Activated effector memory CD4-positive, alpha-beta T cell treated with anti-CD3 and anti-CD28 coated beads, Interleukin-2, amount 50 U/mL, for 16 hours (primary cell): ENCODE measurements at places on chromosomes 3 and 15.
A peak's percentile ranks its signal among the peaks of the same experiment; 100 is the strongest.

DNA sequence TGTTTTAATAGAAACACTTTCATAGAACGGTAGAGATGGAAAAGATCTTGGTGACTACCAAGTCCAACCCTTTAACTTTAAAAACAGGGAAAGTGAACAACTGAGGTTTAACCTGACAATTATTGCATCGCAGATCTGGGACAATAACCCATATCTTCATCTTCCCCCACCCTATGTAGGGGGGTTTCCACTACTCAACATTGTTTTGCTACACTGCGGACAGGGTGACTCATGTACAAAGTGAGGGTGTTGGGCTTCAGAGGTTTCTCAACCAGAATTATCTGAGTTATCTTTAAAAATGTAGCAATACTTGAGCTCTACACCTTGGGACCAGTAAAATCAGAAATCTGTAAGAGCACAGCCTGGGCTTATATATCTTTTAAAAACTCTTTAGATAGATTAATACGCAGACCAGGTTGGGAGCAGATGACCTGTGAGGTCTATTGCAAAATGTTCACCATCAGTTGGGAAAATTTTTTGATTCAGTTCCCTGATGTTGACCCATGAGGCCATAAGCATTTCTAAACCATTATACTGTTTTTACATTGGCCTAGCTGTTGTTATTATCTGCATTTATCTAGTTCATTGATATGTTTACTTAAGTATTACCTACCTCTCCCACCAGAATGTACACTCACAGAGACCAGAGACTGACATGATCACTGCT is 103.6 kb upstream of the ICE2 start:
- DNase-seq = peak; percentile 82

DNA sequence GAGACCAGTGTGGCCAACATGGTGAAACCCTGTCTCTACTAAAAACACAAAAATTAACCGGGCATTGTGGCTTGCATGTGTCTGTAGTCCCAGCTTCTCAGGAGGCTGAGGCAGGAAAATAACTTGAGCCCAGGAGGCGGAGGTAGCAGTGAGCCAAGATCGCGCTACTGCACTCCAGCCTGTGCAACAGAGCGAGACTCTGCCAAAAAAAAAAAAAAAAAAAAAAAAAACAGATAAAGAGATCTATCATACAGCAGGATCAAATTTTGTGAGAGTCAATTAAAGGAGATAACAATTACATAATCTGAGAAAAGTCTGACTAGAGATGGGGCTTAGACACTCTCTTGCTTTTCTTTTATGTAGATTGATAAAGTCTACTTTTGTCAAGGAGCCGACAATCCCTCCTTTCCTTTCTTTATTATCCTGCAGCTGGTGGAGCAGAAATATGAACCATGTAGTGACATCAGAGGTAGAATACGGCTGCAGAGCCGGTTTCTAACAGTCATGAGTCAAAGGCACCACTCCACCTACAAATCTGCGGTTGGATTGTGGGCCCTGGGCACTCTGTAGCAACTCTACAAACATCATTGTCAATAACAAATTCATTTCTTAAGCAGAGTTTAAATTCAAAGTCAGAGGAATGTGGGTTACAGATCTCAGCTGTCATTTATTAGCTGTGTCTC is 9.0 kb downstream of the C2CD4A start:
- no peak for DNase-seq

DNA sequence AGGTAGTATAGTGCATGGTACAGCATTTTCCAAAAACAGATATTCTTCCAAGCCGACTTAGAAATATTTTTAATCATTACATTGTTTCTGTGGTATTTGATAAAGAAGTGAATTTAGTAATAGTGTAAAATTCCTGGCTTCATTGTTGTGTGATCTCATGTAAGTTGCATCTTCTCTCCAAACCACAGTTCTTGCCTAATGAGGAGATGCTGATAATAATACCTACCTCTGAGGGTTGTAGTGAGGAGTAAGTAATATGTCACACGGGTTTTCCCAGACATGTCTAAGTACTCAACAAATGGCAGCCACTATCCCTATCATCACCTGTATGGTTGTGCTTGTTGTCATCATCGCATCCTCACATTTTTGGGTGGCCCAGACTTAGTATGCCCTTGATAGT is 167.3 kb downstream of the SLCO3A1 start:
- DNase-seq = no peak

DNA sequence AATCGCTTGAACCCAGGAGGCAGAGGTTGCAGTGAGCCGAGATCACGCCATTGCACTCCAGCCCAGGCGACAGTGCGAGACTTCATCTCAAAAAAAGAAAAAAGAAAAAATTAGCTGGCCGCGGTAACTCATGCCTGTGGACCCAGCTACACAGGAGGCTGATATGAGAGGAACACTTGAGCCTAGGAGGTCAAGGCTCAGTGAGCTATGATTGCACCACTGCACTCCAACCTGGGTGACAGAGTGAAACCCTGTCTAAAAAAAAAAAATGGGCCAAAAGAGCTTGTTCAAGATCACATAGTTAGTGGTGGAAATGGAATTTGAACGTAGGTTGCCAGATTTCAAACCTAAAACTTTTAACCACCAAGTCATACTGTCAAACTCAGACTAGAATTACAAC is 46.2 kb upstream of the PPP4R2 start:
- DNase-seq = no peak

GRCh38 chr3:53083521-53083920 is 37.6 kb upstream of the SFMBT1 start:
- DNase-seq = peak; percentile 50

DNA sequence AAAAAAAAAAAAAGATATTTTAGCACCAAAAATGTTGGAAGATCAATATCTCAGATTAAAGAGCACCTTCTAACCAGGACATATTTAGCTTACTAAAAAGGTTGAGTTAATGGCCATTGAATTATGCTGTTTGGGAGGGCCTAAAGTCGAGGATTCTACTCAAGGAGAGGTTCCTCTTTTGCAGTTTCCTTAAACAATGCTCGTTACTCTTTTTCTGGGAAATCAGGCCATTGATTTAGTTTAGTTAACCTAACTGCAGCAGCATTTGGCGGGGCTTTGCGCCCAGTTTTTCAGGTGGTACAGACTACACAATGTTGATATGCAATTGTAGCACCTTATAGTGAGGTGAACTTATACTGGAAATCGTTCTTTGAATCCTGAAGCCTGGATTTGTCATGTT is 6.8 kb downstream of the ABHD2 start:
- no peak for DNase-seq

GRCh38 chr3:194386066-194386465 is 13.0 kb downstream of the GP5 start:
- no peak for DNase-seq

- DNase-seq = no peak
Measured at GRCh38 chr3:98994128-98994762, 92.8 kb upstream of the DCBLD2 start.

- DNase-seq = no peak
Measured at GRCh38 chr15:70792171-70792573, 28.8 kb upstream of the UACA start.

DNA sequence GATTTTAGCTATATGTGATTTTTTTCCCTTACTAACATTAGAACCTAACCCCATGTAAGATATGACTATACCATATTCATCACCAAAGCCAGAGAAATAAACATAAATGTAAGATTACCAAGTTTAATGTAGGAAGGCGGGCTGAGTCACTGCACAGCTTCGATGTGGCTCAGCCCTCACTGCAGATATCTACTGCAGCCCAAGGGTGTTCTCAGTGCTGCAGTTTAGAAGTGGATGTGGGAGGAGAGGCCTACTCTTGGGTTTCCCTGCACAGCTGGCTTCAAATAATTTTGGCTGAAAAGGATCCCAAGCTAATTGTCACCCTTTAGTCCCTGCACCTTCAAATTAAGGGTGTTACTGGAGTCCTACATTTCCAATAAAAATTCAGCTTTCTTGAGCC is 9.3 kb downstream of the ARPP19 start:
- DNase-seq = peak; percentile 82

DNA sequence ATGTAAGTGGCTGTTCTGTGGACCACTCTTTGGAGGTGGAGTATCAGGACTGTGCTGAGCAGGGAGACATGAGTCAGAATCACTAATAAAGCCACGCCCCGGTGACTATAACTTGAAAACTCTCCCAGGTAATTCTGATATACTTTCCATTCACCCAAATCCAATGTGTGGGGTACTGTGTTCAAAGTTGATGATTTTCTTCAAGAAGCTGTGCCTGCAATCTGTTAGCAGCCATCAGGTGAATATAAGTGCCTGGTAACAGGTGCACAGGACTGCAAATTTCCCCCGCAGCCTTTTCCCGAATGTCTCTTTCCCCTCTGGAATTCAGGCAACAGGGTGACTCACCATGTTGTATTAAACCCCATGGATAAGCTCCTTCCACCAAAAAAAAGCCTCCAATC is 17.0 kb downstream of the MAGI1 start:
- DNase-seq = no peak

DNA sequence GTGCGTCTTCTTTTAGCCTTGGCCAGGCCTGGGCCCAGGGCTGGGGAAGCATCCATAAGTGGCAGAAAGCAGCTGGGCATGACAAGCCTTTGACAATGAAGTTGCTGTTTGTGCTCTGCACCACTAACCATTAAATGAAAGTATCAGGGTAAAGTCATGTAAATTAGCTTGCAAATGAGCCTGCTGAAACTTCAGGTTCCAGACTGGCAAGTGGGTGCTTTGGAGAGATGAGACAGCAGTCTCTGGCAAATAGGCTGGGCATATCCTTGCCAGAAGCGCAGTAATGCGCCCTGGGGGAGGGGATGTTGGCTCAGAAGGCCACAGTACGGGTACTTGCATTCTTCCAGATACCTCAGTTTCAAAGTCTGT is 40.7 kb downstream of the RAB6B start:
- no peak for DNase-seq

- DNase-seq = no peak
Measured at GRCh38 chr3:65676580-65676979, 362.1 kb downstream of the MAGI1 start.

DNA sequence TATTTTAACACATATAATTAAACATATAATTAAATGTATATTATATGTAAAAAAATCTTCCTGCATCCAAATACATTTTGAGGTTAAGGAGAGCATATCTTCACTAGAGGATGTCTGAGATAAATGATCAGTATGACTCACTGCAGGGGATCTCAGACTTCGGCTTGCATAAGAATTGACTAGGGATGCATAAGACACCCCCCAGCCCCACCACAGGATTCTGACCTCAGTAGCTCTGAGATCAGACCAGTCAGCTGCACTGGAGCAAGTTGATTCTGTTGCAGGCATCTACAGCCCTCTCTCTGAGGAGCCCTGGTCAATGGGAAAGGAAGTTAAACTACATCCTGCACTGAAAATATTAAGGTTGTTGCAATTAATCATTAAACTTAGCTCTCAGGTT is 29.0 kb upstream of the TBC1D21 start:
- DNase-seq = no peak

GRCh38 chr15:90482124-90483011 is 47.4 kb upstream of the CRTC3 start:
- DNase-seq = peak; percentile 75

GRCh38 chr15:64699751-64700388 is 75.5 kb downstream of the RBPMS2 start:
- no peak for DNase-seq

GRCh38 chr3:55721716-55722484 is 234.8 kb upstream of the WNT5A start:
- DNase-seq = no peak

DNA sequence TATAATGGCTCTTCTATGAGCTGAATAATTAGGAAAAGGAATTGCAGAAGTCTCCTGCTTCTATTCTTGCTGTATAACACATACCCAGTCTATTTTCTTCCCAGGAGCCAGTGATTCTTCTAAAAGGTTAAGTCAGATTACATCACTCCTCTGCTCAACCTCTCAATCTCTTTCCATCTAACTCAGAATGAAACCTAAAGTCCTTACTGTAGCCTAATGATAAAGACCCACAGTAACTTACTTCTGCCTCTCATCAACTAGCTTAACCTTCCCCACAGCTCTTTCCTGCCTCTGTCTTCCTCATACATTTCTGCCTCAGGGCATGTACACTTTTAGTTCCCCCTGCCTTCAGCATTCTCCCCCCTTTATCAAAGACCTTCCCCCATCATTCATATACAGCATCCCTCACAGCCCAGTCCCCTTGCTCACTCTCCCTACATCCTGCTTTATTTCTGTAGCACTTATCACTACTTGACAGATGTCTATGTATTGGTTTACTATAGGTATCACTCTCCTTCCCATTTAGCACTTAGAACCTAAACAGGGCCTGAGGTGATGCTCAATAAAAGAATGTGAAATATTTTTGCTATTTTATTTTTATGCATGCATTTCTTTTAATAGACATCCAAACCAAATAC is 28.5 kb upstream of the CMTM6 start:
- DNase-seq = no peak

DNA sequence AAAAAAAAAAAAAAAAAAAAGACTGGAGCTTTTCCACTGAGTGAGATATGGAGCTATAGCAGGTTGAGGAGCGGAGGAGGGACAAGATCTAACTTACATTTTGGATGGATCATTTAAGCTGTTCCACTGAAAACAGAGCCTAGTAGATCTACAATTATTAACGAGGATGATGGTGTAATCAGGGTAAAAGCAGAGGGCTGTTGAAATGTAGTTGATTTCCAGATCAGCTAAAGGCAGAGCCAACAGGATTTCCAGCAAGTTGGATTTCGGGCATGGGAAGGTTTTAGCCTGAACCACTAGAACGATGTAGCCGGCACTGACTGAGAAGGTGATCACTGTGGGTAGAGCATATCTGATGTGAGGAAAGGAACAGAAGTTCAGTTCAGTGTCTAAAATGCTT is 360.7 kb downstream of the EPHB1 start:
- no peak for DNase-seq

DNA sequence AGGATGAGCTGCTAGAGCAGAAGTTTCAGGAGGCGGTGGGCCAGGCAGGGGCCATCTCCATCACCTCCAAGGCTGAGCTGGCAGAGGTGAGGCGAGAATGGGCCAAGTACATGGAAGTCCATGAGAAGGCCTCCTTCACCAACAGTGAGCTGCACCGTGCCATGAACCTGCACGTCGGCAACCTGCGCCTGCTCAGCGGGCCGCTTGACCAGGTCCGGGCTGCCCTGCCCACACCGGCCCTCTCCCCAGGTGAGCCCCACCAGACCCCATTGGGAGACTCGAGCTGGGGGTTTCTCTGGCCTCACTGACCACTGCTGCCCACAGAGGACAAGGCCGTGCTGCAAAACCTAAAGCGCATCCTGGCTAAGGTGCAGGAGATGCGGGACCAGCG is 28.0 kb downstream of the PTPN23 start:
- no peak for DNase-seq

DNA sequence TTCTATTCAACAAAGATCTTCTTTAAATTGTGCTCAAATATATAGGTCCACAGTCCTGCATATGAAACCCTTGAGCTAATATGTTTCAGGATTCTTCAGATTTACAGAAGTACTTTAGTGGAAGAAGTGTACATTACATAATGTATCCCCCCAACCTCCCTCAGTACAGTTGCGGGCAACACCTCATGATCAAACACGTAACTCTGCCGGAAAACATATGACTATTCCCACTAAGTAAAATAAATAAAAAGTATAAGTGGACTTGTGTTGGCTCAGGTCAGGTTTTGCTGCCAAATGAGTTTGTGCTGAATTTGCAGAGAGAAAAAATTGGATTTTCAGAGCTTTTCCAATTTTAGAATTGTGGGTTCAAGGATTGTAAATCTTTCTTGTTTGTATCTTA is 267.6 kb upstream of the MDFIC2 start:
- no peak for DNase-seq
